ENCODE measurements at places on chromosomes 3 and 15.

GRCh38 chr3:186476044-186476468, 68.1 kb downstream of the CRYGS start:
- DNase-seq = no peak

DNA sequence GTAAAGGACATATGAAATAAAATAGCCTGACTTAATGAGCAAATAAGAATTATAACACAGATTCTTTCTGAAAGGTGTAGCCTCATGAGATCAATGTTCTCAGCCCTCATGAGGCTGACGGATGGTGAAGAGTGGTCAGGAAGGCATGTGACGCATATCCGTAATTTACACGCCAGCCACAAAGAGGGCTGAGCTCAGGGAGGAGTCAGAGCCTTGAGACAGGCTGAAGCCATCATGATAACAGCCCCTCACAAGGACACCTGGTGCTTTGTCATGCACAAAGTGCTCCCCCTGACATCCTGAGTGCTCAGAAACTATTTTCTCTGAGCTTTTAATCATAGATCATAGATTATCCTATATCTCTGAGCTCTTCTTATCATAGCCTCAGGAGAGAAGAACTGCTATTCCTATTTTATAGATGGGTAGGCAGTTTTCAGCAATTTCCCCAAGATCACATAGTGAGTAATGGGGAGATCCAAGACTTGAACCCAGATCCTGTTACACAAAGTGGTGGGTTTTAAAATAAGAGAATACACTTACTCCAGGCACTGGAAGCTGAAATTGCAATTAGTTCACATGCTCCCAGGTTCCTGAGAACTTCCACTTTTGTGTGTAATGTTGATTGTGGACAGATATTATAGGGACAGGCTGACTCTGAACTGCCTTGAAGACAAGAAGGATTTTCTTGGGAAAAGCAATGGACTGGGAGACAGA, 267.1 kb downstream of the RPLP1 start:
- peak; percentile 41 for DNase-seq

- DNase-seq = no peak
These were observed 19.8 kb downstream of the TRPM1 start for GRCh38 chr15:31081588-31082250.

- no peak for DNase-seq
These were observed 197.7 kb downstream of the FNDC3B start for GRCh38 chr3:172236771-172237742.

DNA sequence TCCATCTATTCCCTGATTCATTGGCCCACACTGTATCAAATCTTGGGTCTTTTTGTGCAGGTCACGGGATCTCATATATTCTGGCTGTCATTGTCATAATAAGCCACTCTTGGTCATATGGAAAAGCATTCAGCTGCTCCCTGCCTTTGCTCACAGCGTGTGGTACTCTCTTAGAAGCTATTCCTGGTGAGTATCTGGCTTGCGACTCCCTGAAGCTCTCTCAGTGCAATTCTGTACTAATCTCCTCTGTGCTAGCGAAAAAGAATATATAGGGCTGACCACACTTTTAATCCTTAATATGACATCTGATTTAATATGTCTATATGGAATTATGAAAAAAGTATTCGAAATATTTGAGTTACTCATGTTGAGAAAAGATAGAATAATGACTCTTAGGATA, 440.8 kb upstream of the GBE1 start:
- no peak for DNase-seq

- no peak for DNase-seq
These were observed 12.7 kb upstream of the LXN start for GRCh38 chr3:158685159-158685558.

- no peak for DNase-seq
These were observed 58.4 kb downstream of the TBC1D2B start for GRCh38 chr15:78018946-78019644.

- DNase-seq = no peak
These were observed 84.0 kb downstream of the FILIP1L start for GRCh38 chr3:100030346-100030745.

DNA sequence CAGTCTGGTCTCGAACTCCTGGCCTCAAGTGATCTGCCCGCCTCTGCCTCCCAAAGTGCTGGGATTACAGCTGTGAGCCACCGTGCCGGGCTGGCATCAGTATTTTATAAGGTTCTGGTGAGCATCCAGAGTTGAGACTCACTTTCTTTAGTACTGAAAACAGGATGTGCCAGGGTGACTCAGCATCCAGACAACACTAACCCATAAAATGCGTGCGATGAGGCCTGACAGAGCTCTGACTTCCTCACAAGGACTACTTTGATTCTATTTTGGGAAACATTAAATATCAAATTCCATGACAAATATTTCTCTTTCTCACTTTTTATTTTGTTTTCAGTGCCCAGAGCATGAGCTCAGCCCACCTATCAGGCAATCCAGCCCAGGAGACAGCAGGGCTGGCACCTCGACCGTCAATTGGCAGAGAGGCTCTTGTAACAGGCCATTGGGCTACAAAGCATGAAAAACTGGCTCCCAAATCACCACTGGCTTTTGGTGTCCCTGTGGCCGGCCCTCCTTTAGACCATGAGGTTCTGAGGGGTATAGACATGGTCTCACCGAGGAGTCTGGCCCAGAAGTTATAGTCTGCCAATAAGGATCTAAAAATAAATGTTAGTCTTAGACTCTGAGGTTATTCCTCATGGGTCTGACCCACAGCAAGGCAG, 75.0 kb downstream of the FEM1B start:
- peak; percentile 27 for DNase-seq
